ENCODE measurements at places on chromosomes 12 and 14. TPM values are rescaled to one million over a fixed set of nuclear protein-coding genes. Genes with fewer than 3 reads are reported as not detected.

Gene ORMDL2
- polyA plus RNA-seq, result 18.8 TPM

Gene MEG3
- 92.2 TPM for polyA plus RNA-seq

Gene FSCB
- polyA plus RNA-seq, result not detected

Gene CD163L1
- 1.8 TPM for polyA plus RNA-seq

Gene RPL10L
- polyA plus RNA-seq, result not detected

Gene TAS2R7
- polyA plus RNA-seq, result not detected

Gene NKX2-1
- polyA plus RNA-seq, result not detected

Gene CCDC196
- 0.61 TPM for polyA plus RNA-seq

Gene BDKRB1
- 18.1 TPM for polyA plus RNA-seq

Gene SMCO3
- 0.12 TPM for polyA plus RNA-seq

Gene BORCS5
- 11.4 TPM for polyA plus RNA-seq

Gene PDE3A
- polyA plus RNA-seq, result 4.8 TPM

Gene KERA
- not detected for polyA plus RNA-seq

Gene COCH
- polyA plus RNA-seq, result 3.3 TPM

Gene CLEC4A
- polyA plus RNA-seq, result 0.89 TPM

Gene SSPN
- 1.8 TPM for polyA plus RNA-seq

Gene HIP1R
- 42.4 TPM for polyA plus RNA-seq

Gene HPD
- polyA plus RNA-seq, result 0.91 TPM

Gene MGP
- 63.1 TPM for polyA plus RNA-seq

Gene HOXC12
- not detected for polyA plus RNA-seq

Gene EFS
- 2.3 TPM for polyA plus RNA-seq

Gene ERP27
- 1.1 TPM for polyA plus RNA-seq

Gene NPAS3
- polyA plus RNA-seq, result 2.8 TPM

Gene SMIM41
- polyA plus RNA-seq, result not detected

Gene IGF1
- polyA plus RNA-seq, result 139 TPM

Gene MIPOL1
- polyA plus RNA-seq, result 1.8 TPM

Gene KRT74
- polyA plus RNA-seq, result not detected

Gene FNTB
- 7.2 TPM for polyA plus RNA-seq

Gene LRP1-AS
- not detected for polyA plus RNA-seq

Gene KDM5A
- 9.1 TPM for polyA plus RNA-seq

Gene CCDC175
- not detected for polyA plus RNA-seq

Gene METTL25
- 6.9 TPM for polyA plus RNA-seq

Gene PPP1R36
- polyA plus RNA-seq, result 0.89 TPM

Gene TIMELESS
- 3.9 TPM for polyA plus RNA-seq

Gene FOXN4
- not detected for polyA plus RNA-seq

Gene C12orf56
- not detected for polyA plus RNA-seq

Gene ATN1
- 119 TPM for polyA plus RNA-seq

Gene ADGRD1
- 11.0 TPM for polyA plus RNA-seq

Gene RPS6KL1
- 4.4 TPM for polyA plus RNA-seq

Gene SLC7A8
- polyA plus RNA-seq, result 16.8 TPM

Data from adipose tissue (tissue), 3 donors.